Esophagus squamous epithelium (tissue), 5 donors: ENCODE measurements at places on chromosomes 2 and 18.

- DNase-seq: no peak
These were observed 7.3 kb upstream of the HTR2B start for GRCh38 chr2:231132129-231132528.

DNA sequence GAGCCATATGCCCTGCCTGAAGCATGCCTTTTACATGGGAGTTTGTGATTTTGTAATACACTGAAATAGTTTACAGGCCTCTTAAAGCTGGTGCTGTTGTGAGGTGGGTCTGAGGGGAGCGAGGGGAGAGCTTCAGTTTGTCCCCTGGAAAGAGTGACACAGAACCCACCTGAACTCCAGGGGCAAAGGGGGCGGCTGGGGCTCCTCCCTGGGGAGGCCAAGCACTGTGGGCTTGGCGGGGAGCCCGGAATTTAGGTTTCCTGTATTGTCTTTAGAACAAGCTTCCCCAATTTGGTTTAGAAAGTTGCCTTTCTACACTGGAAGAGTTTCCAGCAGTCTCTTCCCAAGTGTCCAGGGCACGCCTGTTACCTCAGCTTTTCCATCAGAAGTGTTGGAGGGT is 75.7 kb downstream of the VAPA start:
- DNase-seq: no peak

DNA sequence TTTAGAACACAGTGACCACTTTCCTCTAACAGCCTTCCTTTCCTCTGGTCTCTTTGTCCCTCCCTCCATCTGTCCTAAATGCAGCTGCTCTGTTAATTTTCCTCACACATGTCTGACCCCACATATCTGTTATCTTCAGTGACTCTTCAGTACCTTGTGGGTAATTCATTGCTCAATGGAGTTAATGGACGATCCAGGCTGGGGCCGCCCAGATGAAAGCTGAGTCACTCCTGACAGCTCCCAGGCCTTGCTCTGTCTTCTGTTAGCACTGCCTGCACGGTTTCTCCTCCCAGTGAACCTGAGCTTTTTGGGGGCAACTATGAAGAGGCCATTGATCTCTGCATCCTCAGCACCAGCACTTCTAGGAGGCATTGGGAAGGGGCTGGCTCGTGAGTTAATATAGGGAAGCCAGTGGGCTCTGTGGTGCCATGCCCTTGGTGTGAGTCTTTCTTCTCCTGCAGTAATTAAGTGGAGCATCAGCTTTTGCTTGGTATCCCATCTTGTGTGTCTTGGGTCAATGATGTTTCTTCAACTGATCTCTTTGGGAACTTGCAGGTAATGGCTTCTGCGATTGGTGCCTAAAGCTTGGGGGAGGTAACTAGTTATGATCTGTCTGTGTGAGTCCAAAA is 67.3 kb downstream of the SNORC start:
- DNase-seq: no peak

GRCh38 chr18:24721388-24721787 is 261.0 kb downstream of the HRH4 start:
- no peak for DNase-seq

- no peak for DNase-seq
These were observed 69.8 kb downstream of the POU3F3 start for GRCh38 chr2:104923665-104924064.

- DNase-seq: no peak
These were observed 48.2 kb downstream of the FBXO48 start for GRCh38 chr2:68418855-68419254.

DNA sequence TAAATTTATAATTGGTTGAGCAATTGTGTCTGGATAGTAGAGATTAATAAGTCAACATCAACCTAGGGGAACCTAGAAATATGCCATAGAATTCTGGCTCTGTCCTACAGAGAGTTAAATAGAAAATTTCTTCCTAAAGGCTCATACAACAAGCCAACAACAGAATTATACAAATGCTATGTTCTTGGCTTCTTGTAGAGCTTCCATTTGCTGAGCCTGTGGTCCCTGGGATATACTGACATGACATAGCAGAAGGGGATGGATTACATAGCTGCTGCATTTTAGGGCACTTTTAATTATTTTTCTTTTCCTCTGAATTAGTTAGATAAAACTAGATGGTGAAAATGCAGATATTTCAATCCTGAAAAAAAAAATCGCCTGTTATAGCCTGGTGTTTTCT is 95.5 kb upstream of the ST6GAL2 start:
- DNase-seq: no peak

DNA sequence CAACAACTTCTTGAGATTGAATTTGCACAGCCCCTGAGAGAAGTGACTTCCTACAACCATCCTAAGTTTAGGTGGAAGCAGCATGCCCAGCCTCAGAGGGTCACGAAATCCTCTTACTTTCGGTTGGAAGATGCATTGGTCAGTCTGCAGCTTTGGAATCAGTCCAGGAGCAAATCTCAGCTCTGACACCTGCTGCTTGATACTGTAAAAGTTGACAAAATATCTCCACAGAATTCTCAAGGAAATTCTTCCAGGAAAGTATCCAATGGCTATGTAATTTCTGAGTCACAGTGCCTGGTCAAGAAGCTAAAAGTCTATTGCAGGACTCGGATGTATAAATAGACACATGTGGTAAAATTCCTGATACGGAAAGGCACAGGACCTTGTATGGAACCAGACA is 414.5 kb upstream of the GYPC start:
- DNase-seq: no peak

- no peak for DNase-seq
These were observed 79.6 kb downstream of the MMADHC start for GRCh38 chr2:149507974-149508373.

DNA sequence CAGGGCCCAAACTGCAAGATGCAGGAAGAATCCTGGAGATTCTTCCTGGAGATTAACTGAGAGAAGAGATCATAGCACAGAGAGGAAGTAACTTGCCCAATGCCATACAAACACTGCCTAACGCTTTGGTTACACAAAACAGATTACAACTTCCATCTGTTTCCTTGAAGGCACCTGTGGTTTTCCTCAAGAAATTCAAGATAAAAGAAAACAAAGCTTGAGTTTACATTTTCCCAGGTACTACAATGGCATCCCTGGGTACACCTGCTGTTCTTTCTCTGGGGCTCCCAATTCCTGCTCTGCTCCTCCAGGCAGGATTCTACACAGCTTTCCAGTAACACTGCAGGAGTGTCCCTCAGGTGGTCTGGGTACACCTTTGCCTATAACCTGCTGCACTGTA is 781.9 kb upstream of the ID2 start:
- DNase-seq: no peak

DNA sequence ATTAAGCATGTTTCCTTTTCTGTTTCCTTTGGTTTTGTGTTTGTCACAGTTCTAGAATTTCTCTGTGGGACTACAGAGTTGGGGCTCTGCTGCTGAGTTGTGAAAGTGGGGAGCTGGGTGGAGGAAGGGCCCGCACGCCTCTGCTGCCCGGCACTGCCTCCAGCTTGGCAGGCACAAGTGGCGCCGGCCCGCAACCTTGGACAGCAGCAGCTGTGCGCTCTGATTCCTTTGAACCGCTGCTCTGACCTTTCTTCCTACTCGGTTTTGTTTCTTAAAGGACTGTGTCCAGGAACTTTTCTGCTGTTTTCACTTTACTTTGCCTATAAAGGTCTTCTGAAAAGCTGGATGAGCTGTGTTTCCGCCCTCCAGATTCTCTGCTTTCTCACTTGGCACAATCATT is 137.6 kb upstream of the ALPP start:
- no peak for DNase-seq

- no peak for DNase-seq
These were observed 281.7 kb upstream of the LRATD1 start for GRCh38 chr2:14350856-14351255.

DNA sequence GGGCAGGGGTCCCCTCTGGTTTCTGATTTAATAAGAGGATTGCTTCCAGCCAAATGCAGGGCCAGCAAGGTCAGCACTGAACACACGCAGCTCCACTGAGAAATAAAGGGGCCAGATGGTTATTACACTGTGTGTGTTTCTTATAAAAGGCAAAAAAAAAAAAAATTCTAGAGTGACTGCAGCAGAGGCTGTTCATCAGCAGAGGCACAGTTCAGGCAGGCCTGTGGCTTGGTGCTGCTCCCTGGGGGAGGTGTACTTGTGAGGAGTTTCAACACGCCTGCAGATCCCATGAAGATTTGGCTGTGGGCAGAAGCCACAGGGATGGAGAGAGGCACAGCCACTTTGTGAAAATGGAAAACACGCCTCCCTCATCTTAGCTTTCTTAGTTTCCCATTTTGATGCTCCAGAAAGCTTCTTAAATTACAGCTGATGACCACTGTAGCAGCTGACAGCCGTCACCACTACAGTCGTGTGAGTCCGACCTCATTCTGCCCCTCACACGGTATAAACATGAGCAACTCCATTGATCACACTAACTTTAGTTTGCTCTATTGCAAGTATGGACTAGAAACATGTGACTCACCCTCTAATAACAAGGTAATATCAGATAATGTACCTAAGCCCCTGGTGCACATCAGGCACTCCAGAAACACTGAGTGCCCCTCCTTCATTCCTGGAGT is 726.5 kb upstream of the RAB6C start:
- no peak for DNase-seq

DNA sequence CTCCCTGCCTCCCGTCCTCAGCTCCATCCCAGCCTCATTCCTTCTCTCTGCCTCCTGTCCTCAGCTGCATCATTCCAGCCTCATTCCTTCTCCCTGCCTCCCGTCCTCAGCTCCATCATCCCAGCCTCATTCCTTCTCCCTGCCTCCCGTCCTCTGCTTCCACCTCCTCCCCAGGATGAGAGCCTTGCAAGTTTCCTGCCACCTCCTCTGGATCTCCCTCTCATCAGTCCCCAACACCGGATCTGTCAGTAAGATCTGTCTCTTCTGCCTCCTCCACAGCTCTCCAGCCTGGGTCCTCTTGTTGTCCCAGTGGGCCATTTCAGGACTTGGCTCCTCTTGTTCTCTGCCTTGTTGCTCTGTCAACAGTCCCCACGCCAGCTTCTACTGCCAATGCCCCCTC is 130.9 kb downstream of the NDUFA10 start:
- DNase-seq: no peak

- no peak for DNase-seq
These were observed 141.3 kb upstream of the ALKAL2 start for GRCh38 chr2:429142-429541.

DNA sequence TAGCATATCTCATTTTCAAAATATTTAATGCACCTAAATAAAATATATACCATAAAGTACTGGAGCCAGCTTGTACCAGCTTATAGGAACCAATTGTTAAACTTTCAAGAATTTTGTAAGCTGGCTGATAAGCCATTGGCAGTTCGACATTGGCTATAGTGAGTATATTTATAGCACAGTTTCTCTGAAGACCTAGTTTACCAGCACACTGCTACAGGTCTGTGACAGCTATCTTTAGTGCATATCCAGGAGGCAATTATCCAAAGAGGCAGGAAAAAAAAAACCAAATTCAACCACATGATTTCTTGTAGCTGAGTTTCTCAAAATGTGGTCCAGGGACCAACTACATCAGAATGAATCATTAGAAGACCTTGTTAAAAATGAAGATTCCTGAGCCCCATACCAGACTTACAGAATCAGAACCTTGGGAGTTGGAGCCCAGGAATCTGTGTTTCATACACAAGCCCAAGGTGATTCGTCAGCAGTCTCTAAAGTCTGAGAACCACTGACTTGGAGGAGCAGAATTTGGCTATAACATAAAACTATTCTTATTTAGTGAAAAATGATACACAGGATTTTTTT is 279.0 kb upstream of the NRP2 start:
- no peak for DNase-seq

DNA sequence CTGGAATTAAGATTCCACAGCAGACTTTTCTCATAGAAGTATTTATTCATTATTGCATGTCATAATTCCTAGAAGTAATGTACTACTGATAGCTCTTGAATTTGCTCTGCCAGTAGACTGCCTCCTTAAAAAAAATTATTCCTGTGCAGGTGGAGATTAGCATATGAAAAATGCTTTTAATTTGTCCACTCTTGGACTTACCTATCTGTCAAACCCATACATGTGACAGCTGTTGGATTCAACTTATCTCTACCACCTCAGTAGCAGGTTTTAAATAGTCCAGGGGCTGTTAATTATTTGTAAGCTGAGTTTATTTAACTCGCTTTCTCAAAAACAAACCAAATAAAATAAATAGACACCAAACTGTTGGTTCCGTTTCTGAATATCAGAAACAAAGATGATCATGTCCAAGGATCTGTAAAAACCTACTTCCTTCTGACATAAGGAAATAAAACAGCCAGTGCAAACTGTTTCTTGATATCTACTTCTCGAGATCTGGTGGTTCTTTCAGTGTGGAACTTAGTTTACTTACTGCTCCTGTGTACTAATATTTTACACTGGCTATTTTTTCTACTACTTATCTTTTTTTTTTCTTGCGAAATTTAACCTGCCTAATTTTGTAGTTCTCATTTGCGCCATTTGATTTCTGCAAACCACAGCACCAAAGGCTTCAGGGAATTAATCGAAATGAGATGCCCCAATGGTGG is 44.2 kb downstream of the ZEB2 start:
- no peak for DNase-seq

DNA sequence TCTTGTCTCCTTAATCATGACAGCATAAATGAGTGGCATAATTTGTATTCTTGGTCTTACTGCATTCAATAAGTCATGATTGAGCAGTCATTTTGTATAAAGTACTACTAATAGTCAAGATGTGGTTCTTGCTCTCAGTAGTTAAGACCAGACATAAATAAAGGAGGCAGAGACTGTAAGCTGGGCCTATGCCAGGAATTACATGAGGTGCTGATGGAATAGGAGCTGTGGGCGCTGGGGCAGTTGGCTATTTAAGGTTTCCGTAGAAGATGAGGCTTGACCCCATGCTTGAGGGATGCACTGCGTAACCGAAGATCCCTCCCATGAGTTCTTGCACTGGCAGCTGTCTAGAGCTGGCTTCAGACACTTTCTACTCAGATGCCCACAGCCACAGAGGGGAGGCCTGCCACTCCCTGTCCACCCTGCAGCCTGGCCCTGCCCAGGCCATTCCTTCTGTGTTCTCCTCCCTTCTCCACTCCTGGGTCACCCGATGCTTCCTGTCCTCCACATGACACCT is 150.9 kb upstream of the REV1 start:
- no peak for DNase-seq

GRCh38 chr2:10514273-10514672 is 66.1 kb upstream of the ODC1 start:
- no peak for DNase-seq

GRCh38 chr18:74791501-74792194 is 194.0 kb downstream of the ZNF407 start:
- no peak for DNase-seq
